Activated CD4-positive, alpha-beta memory T cell treated with anti-CD3 and anti-CD28 coated beads for 36 hours (primary cell): ENCODE measurements at places on chromosomes 7 and 10.

GRCh38 chr7:22589641-22590201 is 89.7 kb upstream of the STEAP1B start:
- H3K4me1 ChIP-seq: peaks cover 16% of the 10 kb centered on the region
- DNase-seq: no peak
- no peaks in the 10 kb centered on the region for H3K36me3 ChIP-seq
- peaks cover 18% of the 10 kb centered on the region for H3K27me3 ChIP-seq

DNA sequence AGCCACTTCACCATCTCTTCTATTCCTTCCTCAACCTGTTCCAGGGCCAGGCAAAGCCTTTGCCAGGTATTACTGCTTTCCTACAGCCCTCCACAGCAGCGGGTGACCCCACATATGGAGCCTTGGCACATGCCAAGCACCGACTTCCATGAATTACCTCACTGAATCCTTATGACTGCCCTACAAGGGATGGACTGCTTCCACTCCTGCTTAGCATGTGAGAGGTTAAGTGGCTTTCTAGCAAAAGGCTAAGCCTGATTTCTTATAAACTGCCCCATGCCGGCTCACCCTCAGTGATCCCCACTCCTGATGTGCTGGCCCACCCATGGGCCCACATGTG is 44.0 kb upstream of the PDLIM1 start:
- H3K36me3 ChIP-seq: no peaks in the 10 kb centered on the region
- no peak for DNase-seq
- no peaks in the 10 kb centered on the region for H3K4me1 ChIP-seq
- H3K27ac ChIP-seq: no peak overlapping the region

DNA sequence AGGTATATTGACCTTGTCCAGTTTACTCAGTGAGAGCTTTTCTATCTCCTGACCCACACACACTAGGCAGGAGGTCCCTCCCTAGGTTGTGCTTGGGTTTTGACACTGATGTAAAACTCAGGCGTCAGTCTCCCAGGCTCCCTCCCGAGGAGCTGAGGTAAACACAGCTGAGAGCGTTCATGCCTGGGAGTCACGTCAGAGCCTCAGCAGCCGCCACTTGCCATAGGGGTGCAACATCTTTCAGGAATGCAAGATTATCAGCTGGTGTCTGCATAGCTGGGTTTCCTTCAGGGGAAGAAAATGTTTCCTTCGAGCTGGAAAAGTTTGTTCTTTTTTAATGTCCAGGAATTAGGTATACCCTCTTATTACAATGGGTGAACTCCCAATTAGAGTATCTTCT is 70.6 kb downstream of the FGFR2 start:
- peaks cover 3% of the 10 kb centered on the region for H3K27me3 ChIP-seq
- H3K4me1 ChIP-seq: peaks cover 3% of the 10 kb centered on the region
- no peak for DNase-seq
- no peak overlapping the region for H3K27ac ChIP-seq
- no peak overlapping the region for H3K4me3 ChIP-seq

GRCh38 chr7:157793973-157794745 is 457.4 kb downstream of the DNAJB6 start:
- no peaks in the 10 kb centered on the region for H3K4me1 ChIP-seq
- H3K36me3 ChIP-seq: no peaks in the 10 kb centered on the region
- H3K4me3 ChIP-seq: no peak overlapping the region
- no peak for DNase-seq

DNA sequence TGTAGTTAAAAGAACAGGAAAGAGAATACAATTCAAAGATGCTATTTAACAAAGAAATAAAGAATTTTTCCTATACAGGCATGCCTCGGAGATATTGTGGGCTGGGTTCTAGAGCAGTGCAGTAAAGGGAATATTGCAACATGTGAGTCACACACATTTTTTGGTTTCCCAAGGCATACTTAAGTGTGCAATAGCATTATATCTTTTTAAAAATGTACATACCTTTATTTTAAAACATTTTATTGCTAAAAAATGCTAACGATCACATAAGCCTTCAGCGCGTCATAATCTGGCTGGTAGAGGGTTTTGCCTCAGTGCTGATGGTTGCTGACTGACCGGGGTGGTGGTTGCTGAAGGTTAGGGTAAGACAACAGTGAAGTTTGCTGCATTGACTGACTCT is 54.4 kb downstream of the ESYT2 start:
- no peak for DNase-seq
- no peak overlapping the region for H3K27ac ChIP-seq
- no peaks in the 10 kb centered on the region for H3K27me3 ChIP-seq
- H3K4me3 ChIP-seq: no peak overlapping the region

DNA sequence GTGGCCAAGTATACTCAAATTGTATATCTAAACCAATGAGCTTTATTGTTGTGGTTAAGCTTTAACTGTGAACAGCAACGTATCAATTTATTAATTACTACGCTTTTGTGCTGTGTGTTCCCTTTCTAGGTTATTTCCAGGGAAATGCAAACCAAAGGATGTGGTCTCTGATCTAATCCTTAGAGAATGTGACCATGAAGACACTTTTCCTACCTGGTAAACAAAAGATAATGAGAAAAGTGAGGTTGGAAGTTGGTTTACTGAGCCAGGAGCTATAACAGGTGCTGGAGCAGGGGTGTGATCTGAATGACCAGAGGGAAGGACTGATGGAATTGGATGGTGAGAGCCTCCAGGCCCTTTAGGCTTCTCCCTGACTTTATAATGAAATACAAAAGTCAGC is 25.4 kb upstream of the CALU start:
- no peaks in the 10 kb centered on the region for H3K4me1 ChIP-seq
- no peak for DNase-seq
- H3K27me3 ChIP-seq: peaks cover 11% of the 10 kb centered on the region
- no peaks in the 10 kb centered on the region for H3K36me3 ChIP-seq
- H3K4me3 ChIP-seq: no peak overlapping the region
- no peak overlapping the region for H3K27ac ChIP-seq

GRCh38 chr10:96608805-96609204 is 22.0 kb upstream of the TM9SF3 start:
- no peaks in the 10 kb centered on the region for H3K36me3 ChIP-seq
- no peak overlapping the region for H3K4me3 ChIP-seq

DNA sequence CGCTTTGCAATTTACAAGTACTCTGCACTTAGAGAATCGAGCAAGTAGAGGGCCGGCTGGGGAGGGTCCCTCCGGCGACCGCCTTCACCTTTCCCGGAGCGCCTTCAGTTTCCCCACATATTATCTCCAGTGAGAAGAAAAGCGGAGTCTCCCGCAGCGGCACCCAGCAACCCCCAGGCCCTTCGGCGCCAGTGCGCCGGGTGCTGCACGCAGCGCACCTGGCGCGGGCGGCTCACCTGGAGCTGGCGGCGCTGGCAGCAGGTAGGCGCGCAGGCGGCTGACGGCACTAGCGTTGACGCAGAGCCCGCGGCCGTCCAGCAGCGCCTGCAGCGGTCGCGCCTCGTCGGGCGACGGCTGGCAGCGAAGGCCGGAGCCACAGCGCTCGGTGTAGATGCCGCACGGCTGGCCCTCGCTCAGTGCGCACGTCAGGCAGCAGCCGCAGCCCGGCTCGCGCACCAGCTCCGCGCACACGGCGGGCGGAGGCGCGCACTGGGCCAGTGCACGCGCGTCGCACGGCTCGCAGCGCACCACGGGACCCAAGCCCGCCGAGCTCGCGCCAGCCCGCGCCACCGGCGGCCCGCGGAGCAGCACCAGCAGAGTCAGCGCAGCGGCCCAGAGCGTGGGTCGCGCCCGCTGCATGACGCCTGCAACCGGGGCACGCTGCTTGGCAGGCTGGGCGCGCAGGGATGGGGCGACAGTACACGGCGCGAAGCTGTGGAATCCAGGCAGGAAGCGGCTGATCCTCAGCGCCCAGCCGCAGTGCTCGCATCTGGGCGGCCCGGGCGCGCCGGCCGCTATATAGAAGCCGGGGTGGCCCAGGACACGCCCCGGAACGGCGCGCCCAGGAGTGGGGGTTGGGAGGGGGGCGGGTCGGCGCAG is at the start of gene IGFBP3:
Gene IGFBP3 (minus strand): TSS at position 771 of the 879 bp plus-strand sequence. CDS start 132 bp downstream, at position 639.
- H3K4me3 ChIP-seq: peak within 1 kb of the TSS; percentile 58
- peaks cover 22% of the 10 kb centered on the region for H3K4me1 ChIP-seq

- no peak overlapping the region for H3K4me3 ChIP-seq
- H3K36me3 ChIP-seq: no peaks in the 10 kb centered on the region
- no peaks in the 10 kb centered on the region for H3K27me3 ChIP-seq
- no peaks in the 10 kb centered on the region for H3K4me1 ChIP-seq
These were observed 19.4 kb upstream of the CDC14C start for GRCh38 chr7:48904975-48905374.

GRCh38 chr7:87231711-87232110 is 12.2 kb upstream of the TMEM243 start:
- H3K4me3 ChIP-seq: no peak overlapping the region
- no peaks in the 10 kb centered on the region for H3K27me3 ChIP-seq
- no peak overlapping the region for H3K27ac ChIP-seq
- H3K4me1 ChIP-seq: peaks cover 4% of the 10 kb centered on the region
- H3K36me3 ChIP-seq: no peaks in the 10 kb centered on the region

- H3K27ac ChIP-seq: no peak overlapping the region
- H3K36me3 ChIP-seq: no peaks in the 10 kb centered on the region
- H3K4me1 ChIP-seq: no peaks in the 10 kb centered on the region
- no peak for DNase-seq
These were observed 7.1 kb downstream of the NEBL start for GRCh38 chr10:20890009-20890408.

DNA sequence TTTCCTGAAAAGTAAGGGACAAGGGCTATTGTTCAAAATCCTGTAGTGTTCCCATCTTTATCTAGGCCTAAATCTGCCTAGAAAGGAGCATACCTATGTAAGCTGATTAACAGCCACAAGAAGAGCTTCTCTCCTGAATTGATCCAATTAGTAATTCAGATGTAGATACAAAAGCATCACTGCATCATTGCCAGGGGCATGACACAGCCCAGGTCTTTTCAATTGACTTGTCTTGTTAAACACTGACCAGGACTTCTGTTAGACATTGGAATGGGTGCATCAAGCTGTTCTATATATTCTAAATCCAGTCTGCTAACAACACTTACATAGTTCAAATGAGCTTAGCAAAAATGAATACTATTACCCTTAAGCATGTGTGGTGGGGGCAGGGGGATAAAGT is 589.2 kb downstream of the INHBA start:
- no peaks in the 10 kb centered on the region for H3K36me3 ChIP-seq
- DNase-seq: no peak
- no peak overlapping the region for H3K4me3 ChIP-seq
- H3K4me1 ChIP-seq: no peaks in the 10 kb centered on the region

DNA sequence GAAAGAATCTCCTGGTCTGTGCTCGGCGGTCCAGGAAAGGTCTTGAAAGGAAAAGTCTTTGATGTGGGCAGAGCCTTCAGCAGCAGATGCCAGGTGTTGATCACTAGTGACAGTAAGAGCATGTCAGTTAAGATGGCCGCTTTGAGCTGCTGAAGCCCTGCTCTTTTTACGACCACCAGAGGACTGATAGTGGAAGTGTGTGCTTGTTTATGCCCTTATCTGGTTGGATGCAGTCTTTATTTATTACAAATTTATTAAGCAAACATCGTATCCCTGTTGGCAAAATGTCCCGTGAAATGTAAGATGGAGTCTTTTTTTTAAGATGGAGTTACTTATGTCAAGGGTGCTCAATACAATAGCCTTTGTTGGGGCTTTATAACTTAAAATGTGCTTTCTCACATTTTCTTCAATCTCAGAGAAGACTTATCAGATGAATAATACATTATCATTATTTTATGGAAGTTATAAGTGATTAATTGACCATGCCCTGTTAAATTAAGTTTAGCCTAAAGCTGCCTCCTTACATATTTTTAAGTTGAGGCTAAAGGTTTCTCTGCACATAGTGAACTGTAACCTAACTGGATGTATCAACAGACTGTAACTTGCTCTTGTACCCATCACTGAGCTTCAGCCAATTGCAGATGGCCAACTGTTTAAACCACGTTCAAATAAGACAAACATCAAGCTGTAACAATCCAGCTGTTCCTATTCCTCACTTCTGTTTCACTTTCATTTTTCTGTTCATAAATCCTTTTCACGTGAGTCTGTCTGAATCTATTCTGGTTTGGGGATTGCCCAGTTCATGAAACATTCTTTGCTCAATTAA is 97.4 kb upstream of the PIK3CG start:
- peak overlapping the region; percentile 42 for H3K4me3 ChIP-seq
- peak; percentile 18 for DNase-seq
- peak overlapping the region; percentile 65 for H3K27ac ChIP-seq
- no peaks in the 10 kb centered on the region for H3K27me3 ChIP-seq
- peaks cover 2% of the 10 kb centered on the region for H3K36me3 ChIP-seq

DNA sequence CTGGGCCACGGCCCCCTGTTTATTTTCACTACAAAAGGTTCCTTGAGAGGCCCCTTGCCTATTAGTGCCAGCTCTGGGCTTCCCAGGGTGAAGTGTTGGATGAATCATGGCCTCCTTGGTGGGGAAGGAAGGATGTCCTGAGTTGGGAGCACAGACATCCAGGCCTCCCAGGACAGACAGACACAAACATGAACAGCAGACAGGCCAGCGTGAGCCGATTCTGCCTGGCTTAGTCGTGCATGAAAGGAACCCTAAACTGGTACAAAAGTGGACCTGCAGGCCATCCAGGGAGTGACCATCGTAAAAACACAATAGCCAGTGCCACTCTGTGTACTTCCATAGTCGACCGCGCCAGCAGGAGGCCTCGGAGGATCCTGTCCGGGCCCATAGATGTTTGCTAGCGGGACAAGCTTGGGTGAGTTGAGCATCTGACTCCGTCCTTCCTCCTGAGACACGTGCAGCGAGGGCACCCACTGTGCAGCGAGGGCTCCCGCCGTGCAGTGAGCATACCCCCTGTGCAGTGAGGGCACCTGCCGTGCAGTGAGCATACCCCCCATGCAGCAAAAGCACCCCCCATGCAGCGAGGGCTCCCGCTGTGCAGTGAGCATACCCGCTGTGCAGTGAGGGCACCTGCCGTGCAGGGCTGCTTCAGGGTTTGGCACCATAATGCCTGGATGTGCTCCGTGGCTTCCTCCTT is 51.3 kb upstream of the PRKAR1B start:
- peaks cover 26% of the 10 kb centered on the region for H3K36me3 ChIP-seq
- no peaks in the 10 kb centered on the region for H3K4me1 ChIP-seq
- DNase-seq: no peak

DNA sequence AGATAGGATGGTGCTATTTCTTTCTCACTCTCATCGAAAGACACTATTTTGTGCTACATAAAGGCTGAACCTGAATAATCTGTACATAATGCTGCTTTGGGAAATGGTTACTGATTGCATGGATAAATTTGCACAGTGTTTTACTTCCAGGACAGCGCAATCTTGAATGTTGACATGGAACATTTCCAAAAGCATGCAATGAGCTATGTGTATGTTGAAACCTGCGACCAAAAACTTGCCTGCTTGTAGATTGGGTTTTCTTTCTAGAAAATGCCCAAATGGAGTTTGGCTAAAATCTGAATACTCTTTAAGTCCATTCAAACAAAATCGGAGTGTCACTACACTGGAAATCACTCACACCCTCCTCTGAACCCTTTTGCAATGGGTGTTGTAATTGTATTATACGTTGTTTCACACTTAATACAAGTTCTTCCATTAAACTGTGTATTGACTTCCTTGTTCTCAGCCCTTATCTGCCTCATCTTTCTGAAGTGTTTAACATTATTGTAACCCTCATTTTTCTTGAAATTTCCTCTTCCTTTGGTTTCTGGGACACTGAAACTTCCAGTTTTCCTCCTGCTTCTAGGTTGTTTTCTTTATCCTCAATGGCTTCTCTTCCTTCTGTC is 73.7 kb upstream of the CAPZA2 start:
- no peaks in the 10 kb centered on the region for H3K36me3 ChIP-seq
- H3K27me3 ChIP-seq: no peaks in the 10 kb centered on the region
- no peak overlapping the region for H3K4me3 ChIP-seq
- no peak overlapping the region for H3K27ac ChIP-seq
- no peak for DNase-seq
